ENCODE measurements at places on chromosomes 3 and 15.

DNA sequence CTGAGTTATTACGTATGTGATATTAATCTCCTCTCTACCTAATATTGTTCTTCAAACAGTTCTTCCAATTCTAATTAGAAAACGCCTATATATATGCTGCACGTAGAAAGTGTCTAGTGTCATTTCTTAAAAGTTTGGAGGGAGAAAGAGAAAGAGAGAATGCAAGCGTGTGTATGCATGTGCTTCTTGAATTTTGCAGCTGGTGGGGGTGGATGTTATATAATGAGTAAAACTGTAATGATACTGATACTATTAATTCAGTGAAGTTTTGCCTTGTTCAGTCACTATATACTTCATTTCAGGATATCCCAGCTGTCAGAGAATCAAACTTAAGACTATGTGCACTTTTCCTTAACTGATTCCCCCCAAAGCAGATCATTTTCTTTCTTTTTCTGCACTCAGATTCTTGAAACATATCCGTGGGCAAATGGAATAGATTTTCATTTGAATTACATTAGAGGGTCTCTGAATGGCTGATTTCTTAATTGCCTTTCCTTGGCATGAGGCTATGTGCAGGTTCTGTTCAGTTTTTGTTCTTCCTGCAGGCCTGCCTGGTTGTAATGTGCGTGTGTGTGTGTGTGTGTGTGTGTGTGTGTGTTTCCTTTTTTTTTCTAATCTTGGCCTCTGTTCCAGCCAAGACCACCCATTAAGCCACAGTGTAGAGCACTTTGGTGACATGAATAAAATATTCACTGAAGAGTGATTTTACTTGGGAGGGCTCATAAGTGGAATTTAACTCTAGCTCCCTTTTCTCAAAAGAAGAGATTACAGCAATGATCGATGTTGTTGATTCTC, 617.5 kb downstream of the RBMS3 start:
- H3K4me1 ChIP-seq: no peaks in the 10 kb centered on the region
- H3K27ac ChIP-seq: no peak overlapping the region
- no peak overlapping the region for H3K4me3 ChIP-seq
- no peak for DNase-seq

DNA sequence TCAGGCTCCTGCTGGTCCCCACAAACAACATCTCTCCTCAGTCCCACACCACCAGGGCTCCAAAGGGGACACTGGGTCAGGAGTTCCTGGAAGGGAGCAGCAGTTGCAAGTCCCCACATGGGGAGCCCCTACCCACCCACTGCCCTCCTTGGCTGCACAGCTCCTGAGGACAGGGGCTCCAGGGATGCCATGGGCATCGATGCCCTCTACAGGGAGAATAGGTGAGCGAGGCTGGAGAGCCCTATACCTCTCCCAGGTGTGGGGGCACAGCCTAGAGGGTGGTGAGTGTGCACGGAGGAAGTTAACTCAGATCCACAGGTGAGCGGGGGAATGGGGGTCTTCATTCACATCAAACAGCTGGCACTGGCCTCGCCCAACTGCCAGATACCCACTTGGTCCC, 141.2 kb upstream of the LINGO1 start:
- DNase-seq: no peak
- no peak overlapping the region for H3K4me3 ChIP-seq
- no peaks in the 10 kb centered on the region for H3K4me1 ChIP-seq
- no peaks in the 10 kb centered on the region for H3K36me3 ChIP-seq

- no peak overlapping the region for H3K4me3 ChIP-seq
- DNase-seq: no peak
- no peaks in the 10 kb centered on the region for H3K36me3 ChIP-seq
- no peaks in the 10 kb centered on the region for H3K4me1 ChIP-seq
These were observed 123.4 kb downstream of the ABI3BP start for GRCh38 chr3:100869787-100870186.

GRCh38 chr3:117201901-117202774, 492.6 kb downstream of the TUSC7 start:
- H3K4me1 ChIP-seq: no peaks in the 10 kb centered on the region
- no peak for DNase-seq
- H3K27ac ChIP-seq: no peak overlapping the region
- no peaks in the 10 kb centered on the region for H3K36me3 ChIP-seq

DNA sequence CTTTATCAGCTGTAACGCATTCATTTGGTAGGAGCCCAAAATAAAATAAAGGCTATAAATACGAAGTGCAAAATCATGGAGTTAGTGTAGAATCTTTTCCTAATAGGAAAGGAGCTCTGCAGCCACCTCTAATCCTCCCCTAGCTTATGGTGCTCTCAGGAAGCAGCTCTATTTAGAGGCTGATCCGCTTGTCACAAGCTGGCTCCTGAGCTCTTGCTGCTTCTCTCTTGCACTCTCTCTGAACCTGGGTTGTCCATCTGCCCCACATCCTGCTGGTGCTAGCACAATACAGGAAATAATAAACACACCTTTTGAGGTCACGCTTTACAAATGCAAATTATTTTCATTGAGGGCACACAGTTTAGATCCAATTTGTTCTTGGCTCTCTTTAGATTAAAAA, 37.3 kb upstream of the BFSP2 start:
- H3K27ac ChIP-seq: no peak overlapping the region
- no peak for DNase-seq
- no peaks in the 10 kb centered on the region for H3K4me1 ChIP-seq
- peaks cover 29% of the 10 kb centered on the region for H3K27me3 ChIP-seq
- H3K4me3 ChIP-seq: no peak overlapping the region

- no peaks in the 10 kb centered on the region for H3K36me3 ChIP-seq
- H3K27ac ChIP-seq: no peak overlapping the region
- no peak for DNase-seq
- no peaks in the 10 kb centered on the region for H3K4me1 ChIP-seq
These were observed 626.5 kb upstream of the DPPA4 start for GRCh38 chr3:109963831-109964230.

DNA sequence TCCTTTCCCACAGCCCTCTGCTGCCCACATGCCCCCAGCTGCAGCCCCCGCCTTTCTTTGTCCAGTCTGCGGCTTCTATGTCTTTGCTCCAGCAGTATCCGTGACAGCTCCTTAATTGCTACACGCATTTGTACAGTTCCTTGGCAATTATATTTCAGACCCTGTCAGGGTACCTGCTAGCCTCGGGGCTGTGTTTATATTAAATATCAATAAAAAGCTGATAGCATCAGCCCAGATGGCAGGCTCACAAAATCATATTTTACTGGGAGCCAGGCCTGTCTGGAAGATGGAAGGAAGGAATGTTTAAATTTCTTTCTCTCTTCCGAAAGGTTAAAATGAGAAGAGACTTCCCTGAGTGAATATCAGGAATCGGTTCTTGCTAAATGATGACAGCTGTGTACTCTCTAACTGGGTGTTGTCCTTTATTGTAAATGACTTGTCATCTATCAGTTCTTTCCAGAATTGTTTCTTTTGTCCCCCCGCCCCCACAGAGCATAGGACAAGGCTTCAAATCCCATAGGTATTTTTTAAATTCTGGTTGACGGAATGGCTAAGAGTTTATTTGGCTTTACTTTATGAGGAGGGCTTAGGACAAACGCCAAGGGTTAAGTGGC, 378.1 kb downstream of the LRTM1 start:
- H3K4me3 ChIP-seq: no peak overlapping the region
- no peaks in the 10 kb centered on the region for H3K4me1 ChIP-seq
- DNase-seq: no peak
- no peaks in the 10 kb centered on the region for H3K36me3 ChIP-seq
- no peak overlapping the region for H3K27ac ChIP-seq
- H3K27me3 ChIP-seq: no peaks in the 10 kb centered on the region

GRCh38 chr15:27061739-27062138, 90.8 kb downstream of the GABRG3 start:
- H3K4me3 ChIP-seq: no peak overlapping the region
- no peaks in the 10 kb centered on the region for H3K4me1 ChIP-seq
- peaks cover 1% of the 10 kb centered on the region for H3K36me3 ChIP-seq
- H3K27me3 ChIP-seq: no peaks in the 10 kb centered on the region

- H3K27me3 ChIP-seq: peaks cover 13% of the 10 kb centered on the region
- peaks cover 10% of the 10 kb centered on the region for H3K4me1 ChIP-seq
- DNase-seq: no peak
- H3K36me3 ChIP-seq: peaks cover 6% of the 10 kb centered on the region
- no peak overlapping the region for H3K27ac ChIP-seq
- H3K4me3 ChIP-seq: peak overlapping the region; percentile 68
These were observed 567 bp downstream of the TICRR start for GRCh38 chr15:89575656-89576416.

DNA sequence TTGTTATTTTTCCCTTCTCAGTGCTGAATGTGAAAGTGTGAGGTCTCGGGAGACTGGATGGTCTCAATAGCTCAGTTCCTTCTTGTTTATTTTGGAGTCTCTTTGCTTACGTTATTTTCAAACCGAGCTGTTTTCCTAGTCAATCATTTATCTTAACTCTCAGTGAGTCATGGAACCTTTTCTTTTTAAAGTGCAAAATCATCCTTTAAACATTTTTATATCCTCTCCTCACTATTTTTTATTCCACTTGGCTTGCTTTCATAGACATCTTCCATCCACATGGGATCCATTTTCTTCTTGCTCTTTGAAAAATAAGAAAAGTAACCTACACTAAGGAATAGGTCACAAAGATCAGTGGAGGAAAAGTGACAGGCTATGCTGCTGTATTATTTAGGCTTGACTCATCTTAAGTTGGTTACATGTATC, 497.8 kb downstream of the NAALADL2 start:
- H3K27me3 ChIP-seq: no peaks in the 10 kb centered on the region
- H3K27ac ChIP-seq: no peak overlapping the region
- no peak for DNase-seq
- no peaks in the 10 kb centered on the region for H3K4me1 ChIP-seq
